ENCODE measurements at places on chromosomes 16 and 17. TPM values are rescaled to one million over a fixed set of nuclear protein-coding genes. Genes with fewer than 3 reads are reported as not detected.
A peak's percentile ranks its signal among the peaks of the same experiment; 100 is the strongest.

The SLC13A5 gene
- not detected for total RNA-seq

The KRTAP17-1 gene
- total RNA-seq = not detected

The NPW gene
- total RNA-seq = 0.80 TPM

The MMP15 gene
- total RNA-seq = 0.27 TPM

The ACSM2A gene
- not detected for total RNA-seq

The NCBP3 gene
- total RNA-seq = 60.7 TPM

GRCh38 chr17:30926516-30926915, 4.8 kb downstream of the ADAP2 start:
- no peaks in the 10 kb centered on the region for H3K36me3 ChIP-seq
- no peak for DNase-seq

GRCh38 chr17:67459985-67460384, 82.9 kb downstream of the PITPNC1 start:
- peaks cover 38% of the 10 kb centered on the region for H3K4me1 ChIP-seq
- H3K27ac ChIP-seq = no peak overlapping the region
- H3K27me3 ChIP-seq = no peaks in the 10 kb centered on the region
- no peak overlapping the region for H3K4me3 ChIP-seq
- H3K36me3 ChIP-seq = no peaks in the 10 kb centered on the region

GRCh38 chr17:17107891-17108431, 65.7 kb downstream of the MPRIP start:
- H3K4me3 ChIP-seq = no peak overlapping the region
- H3K27me3 ChIP-seq = no peaks in the 10 kb centered on the region
- no peak for DNase-seq
- H3K36me3 ChIP-seq = peaks cover 3% of the 10 kb centered on the region
- peaks cover 53% of the 10 kb centered on the region for H3K4me1 ChIP-seq

- H3K4me1 ChIP-seq = no peaks in the 10 kb centered on the region
- no peak overlapping the region for H3K4me3 ChIP-seq
- no peaks in the 10 kb centered on the region for H3K27me3 ChIP-seq
- peak; percentile 73 for DNase-seq
These were observed 35.1 kb downstream of the IGF2BP1 start for GRCh38 chr17:49031965-49032928.

DNA sequence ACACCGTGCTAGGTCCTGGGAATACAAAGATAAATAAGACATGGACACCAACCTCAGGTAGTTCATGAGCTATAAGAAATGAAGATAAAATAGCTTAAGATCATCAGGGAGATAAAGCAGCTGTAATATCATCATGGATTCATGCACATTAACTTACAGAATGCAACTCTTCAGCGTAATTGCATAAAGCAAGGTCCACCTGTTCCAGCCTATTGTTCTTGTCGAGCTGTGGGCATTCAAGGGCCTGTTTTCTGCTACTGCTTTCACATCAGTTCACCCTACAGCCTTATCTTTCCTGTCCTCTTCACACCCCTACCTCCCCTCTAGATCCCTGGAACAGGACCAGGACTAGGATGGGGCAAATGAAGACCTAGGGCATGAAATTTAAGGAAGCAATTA, 133.9 kb downstream of the SPACA3 start:
- H3K36me3 ChIP-seq = no peaks in the 10 kb centered on the region
- no peak overlapping the region for H3K27ac ChIP-seq
- no peak for DNase-seq
- H3K4me1 ChIP-seq = no peaks in the 10 kb centered on the region

DNA sequence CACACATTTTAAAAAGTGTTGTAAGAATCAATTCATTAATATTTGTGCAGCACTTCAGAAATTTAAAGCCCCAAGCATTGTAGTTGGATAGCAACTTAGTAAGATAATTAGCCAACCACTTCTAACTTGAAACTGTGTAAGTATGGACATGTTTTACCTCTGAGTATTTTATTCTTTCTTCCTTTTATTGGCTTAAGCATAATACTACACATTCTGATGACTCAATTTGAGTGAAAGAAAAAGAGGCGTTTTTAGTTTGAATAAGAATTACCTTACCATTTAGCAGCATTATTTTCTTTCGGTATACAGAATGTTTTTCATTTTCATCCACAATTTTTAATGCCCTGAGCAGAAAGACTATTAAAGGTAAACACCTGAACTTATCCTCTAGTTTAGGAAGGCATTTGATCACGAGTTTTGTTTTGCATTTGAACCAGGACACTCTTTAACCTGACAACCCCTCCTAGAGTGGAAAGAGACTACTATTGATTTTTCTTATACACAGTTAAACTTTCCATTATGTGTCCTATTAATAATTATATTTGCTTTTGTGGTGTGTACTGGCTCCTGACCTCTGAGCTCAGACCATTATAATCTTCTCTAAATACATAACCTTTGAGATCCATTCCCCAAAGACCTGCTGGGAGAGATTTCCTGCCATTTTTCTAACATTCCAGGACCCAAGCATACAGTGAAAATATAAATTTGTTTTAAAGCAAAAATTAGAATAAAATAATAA, 9.2 kb downstream of the NACA2 start:
- no peaks in the 10 kb centered on the region for H3K4me1 ChIP-seq
- no peaks in the 10 kb centered on the region for H3K36me3 ChIP-seq
- H3K27me3 ChIP-seq = peaks cover 5% of the 10 kb centered on the region
- H3K27ac ChIP-seq = no peak overlapping the region
- H3K4me3 ChIP-seq = no peak overlapping the region
- DNase-seq = no peak

GRCh38 chr16:85041219-85042166, 13.9 kb downstream of the KIAA0513 start:
- H3K36me3 ChIP-seq = no peaks in the 10 kb centered on the region
- no peaks in the 10 kb centered on the region for H3K27me3 ChIP-seq
- H3K4me1 ChIP-seq = no peaks in the 10 kb centered on the region
- no peak for DNase-seq
- H3K27ac ChIP-seq = no peak overlapping the region

DNA sequence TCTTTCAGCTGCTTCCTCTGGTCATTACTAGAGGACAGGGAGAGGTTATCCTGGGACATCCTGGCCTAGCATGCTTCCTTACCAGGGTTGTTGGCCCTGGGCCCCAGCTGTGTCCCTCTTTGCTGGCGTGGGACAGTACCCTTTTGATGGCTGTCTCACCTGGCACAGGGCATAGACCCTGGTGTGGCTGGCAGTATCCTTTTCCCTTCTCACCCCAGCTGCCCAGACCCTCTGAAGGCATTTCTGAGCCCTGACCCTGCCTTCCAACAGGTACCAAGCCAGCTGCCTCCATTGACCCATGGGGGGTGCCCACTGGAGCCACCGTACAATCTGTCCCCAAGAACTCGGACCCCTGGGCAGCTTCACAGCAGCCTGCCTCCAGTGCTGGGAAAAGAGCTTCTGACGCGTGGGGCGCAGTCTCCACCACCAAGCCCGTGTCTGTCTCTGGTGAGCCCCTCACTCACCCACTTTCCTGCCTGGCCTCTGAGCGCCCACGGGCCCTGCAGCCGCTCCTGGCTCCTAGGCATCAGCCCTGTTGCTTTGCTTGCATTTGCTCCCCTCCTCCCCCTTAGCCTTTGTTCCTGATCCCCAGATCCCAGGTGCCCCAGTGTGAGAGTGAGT, 34.0 kb downstream of the B9D1 start:
- no peak overlapping the region for H3K4me3 ChIP-seq
- no peak overlapping the region for H3K27ac ChIP-seq
- H3K27me3 ChIP-seq = no peaks in the 10 kb centered on the region

GRCh38 chr16:57920215-57920879, 50.6 kb downstream of the CNGB1 start:
- H3K36me3 ChIP-seq = no peaks in the 10 kb centered on the region
- H3K4me3 ChIP-seq = no peak overlapping the region
- H3K4me1 ChIP-seq = no peaks in the 10 kb centered on the region
- H3K27ac ChIP-seq = no peak overlapping the region
- DNase-seq = no peak
- no peaks in the 10 kb centered on the region for H3K27me3 ChIP-seq

DNA sequence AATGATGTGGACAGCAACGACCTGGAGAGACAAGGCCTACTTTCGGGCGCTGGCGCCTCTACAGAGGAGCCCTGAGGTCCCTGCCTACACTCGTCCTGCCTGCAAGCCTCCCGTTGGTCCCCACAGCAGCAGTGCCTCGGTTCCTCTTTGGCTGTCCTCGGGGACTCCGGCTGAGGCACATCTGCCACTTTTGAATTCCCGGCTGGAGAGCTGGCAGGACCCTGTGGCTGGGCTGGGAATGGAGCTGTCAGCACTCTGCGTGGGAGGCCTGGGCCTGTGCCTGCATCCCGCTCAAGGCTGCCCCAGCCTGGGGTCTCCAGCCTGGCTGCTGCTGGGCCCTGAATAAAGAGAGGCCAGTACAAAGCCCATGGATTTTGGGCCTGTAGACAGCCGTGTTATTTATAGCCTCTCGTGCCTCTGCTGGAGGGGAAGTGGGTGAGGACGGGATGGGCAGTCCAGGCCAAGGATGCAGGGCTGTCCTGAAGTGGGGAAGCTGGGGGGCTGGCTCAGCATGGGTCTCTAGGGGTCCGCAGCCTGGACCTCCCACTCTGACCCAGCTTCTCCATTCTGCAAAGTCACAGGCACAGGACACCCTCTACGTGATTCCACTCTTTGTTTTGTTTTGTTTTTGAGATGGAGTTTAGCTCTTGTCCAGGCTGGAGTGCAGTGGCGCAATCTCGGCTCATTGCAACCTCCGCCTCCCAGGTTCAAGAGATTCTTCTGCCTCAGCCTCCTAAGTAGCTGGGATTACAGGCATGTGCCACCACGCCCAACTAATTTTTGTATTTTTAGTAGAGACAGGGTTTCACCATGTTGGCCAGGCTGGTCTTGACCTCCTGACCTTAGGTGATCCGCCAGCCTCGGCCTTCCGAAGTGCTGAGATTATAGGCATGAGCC, 10.6 kb upstream of the SPNS2 start:
- H3K4me3 ChIP-seq = no peak overlapping the region
- H3K36me3 ChIP-seq = peaks cover 4% of the 10 kb centered on the region
- H3K27me3 ChIP-seq = no peaks in the 10 kb centered on the region
- peaks cover 36% of the 10 kb centered on the region for H3K4me1 ChIP-seq
- no peak overlapping the region for H3K27ac ChIP-seq

GRCh38 chr16:52967744-52968143, 85.0 kb downstream of the CHD9NB start:
- H3K27me3 ChIP-seq = no peaks in the 10 kb centered on the region
- H3K4me3 ChIP-seq = no peak overlapping the region
- no peaks in the 10 kb centered on the region for H3K36me3 ChIP-seq
- H3K27ac ChIP-seq = no peak overlapping the region

- DNase-seq = no peak
- peaks cover 5% of the 10 kb centered on the region for H3K36me3 ChIP-seq
- no peak overlapping the region for H3K4me3 ChIP-seq
These were observed 41.1 kb downstream of the TNRC6C start for GRCh38 chr17:77999413-78000173.

GRCh38 chr17:76736349-76737081, 616 bp downstream of the SRSF2 start:
- peaks cover 27% of the 10 kb centered on the region for H3K4me1 ChIP-seq
- peak overlapping the region; percentile 98 for H3K27ac ChIP-seq
- peak overlapping the region; percentile 81 for H3K4me3 ChIP-seq
- peaks cover 43% of the 10 kb centered on the region for H3K36me3 ChIP-seq

- no peaks in the 10 kb centered on the region for H3K27me3 ChIP-seq
- peaks cover 54% of the 10 kb centered on the region for H3K36me3 ChIP-seq
These were observed 18.6 kb downstream of the FLOT2 start for GRCh38 chr17:28878981-28879380.

DNA sequence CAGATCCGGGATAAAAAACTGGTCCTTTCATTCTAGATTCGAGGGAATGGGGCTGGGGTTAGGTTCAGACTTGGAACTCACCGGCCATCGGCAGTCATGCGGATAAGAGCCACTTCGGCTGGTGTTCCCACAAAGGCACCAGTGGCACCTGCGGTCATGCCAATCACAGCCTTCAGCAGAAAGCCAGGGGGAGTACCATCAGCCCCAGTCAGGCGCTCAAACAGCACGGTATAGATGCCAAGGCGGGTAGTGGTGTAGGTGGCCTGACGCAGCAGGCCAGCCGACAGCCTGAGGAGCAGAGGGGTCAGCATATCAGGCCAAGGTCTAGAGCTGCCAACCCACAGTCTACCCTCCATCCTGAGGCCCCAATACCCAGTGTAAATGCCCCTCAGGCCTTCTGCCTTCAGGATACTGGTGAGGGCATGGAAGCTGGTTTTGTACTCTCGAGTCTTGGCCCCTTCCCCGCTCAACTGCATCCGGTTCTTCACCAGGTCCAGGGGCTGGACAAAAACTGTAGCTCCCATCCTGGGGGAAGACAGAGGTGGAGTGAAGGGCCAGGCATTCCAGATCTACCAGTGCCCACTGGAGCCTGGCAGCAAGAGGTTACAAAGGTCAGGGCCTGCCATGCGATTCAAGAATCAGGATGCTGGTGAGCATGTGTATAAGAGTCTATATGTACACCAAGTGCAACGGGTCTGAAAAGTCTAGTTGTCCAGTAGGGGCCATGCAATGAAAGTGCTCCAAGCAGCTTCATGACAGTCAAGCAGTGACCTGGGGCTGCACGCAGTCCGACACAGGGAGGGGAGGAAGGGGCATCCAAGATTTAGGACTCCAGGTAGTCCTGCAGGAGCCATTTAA, 929 bp downstream of the SLC25A11 start:
- peaks cover 58% of the 10 kb centered on the region for H3K4me1 ChIP-seq
- H3K27me3 ChIP-seq = no peaks in the 10 kb centered on the region
- peak; percentile 44 for DNase-seq
- peaks cover 33% of the 10 kb centered on the region for H3K36me3 ChIP-seq
- H3K4me3 ChIP-seq = peak overlapping the region; percentile 81

- no peaks in the 10 kb centered on the region for H3K27me3 ChIP-seq
- H3K4me3 ChIP-seq = no peak overlapping the region
- H3K36me3 ChIP-seq = no peaks in the 10 kb centered on the region
- no peaks in the 10 kb centered on the region for H3K4me1 ChIP-seq
- H3K27ac ChIP-seq = no peak overlapping the region
These were observed 22.4 kb upstream of the SCNN1B start for GRCh38 chr16:23279721-23280153.

DNA sequence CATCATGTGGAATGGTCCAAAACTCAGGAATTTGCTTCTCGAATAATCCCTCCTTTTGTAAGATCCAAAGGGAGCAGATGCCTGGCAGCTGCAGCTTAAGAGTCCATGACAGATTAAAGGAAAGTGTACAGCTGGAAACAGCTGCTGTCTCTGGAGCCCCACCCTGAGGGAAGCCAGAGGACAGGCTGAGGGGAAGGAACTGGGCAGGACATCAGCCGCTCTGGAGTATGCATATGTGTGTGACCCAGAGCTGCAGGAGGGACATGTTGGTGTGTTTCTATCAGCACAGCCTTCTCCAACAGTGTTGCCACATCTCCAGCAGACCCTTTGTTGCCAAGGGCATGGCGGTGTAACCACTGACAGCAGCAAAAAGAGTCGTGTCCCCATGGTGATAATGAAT, 46.2 kb downstream of the CYB561 start:
- no peak overlapping the region for H3K4me3 ChIP-seq
- H3K4me1 ChIP-seq = no peaks in the 10 kb centered on the region
- no peak for DNase-seq
- H3K27ac ChIP-seq = no peak overlapping the region
